HL-60 (cell line): ENCODE measurements at places on chromosomes 1 and 21.
A peak's percentile ranks its signal among the peaks of the same experiment; 100 is the strongest.

- peak; percentile 20 for DNase-seq
Observed at GRCh38 chr1:19800076-19800804, 524 bp upstream of the TMCO4 start.

- no peak for DNase-seq
Observed at GRCh38 chr1:108858230-108858950, 1.5 kb upstream of the AKNAD1 start.

GRCh38 chr21:28308516-28308915, 684.2 kb downstream of the LTN1 start:
- DNase-seq: no peak

- no peak for DNase-seq
Observed at GRCh38 chr1:235650341-235651169, 971 bp upstream of the GNG4 start.

DNA sequence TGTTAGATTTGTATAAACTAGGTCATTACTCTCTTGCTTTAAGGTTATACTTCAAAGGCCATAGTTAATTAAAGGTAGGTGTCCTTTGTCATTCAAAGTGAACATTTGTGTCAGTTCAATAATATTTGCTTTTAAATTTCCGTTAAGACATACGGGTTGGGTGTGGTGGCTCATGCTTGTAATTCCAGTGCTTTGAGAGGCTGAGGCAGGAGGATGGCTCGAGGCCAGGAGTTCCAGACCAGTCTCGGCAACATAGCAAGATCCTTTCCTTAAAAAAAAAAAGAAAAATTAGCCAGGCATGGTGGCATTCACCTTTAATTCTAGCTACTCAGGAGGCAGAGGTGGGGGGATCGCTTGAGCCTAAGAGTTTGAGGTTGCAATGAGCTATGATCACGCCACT, 80.4 kb downstream of the KIF26B start:
- DNase-seq: no peak

GRCh38 chr1:216456682-216457081, 33.4 kb upstream of the USH2A start:
- DNase-seq: no peak

DNA sequence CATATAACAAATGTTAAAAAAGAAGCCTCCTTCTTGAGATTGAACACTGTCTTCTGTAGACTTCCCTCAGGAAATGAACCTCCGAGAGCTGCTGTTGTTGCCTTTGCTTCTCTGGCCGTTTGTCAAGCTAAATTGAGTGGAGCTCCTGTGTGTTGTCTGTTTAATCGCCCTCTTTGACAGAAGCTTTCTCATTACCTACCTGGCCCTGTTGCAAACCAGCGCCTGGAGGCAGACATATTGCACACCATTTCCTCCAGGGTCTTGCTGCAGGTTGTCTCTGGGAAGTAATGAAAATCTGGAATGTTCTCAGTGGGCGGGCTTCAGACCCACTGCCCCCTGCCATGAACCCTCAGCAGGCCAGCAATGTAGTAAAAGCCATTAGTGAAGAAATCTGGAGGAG, 83.3 kb downstream of the GABPA start:
- DNase-seq: no peak
